ENCODE measurements at places on chromosomes 3 and 15.

DNA sequence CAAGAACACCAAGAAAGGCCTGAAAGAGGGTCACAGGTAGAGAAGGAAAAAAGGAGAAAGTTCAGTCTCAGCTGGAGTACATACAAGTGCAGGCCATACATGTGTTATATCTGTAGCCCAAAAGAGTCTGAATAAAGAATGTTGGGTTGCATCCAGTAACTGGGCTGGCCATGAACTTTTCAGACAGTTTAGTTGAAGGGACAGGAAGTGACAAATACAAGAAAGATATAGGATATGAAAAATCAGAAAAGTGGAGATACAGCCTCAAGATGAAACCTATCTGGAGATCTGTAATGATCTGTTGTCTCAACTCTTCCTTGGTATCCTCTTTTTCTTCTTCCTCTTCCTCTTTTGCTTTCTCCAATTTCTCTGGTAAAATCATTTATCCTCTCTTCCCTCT lies 671.7 kb downstream of the MECOM start:
- DNase-seq = no peak

DNA sequence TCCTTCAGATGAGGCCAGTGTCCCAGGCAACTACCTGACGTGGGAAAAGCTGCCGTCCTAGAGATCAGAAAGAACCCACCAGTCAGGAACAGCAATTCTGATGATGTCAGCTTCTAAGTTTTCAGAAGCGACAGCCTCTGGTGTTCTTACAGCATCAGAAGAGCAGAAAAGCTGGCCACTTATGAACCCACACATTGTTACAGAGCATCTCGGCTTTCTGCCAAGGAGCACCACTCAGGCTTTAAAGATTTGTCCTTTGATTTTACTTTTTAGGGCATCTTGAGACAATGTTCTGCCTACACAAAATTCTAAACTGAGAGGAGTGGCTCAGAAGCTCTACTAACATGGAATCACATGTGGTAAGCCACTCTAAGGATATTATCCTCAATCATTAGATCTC lies 49.7 kb upstream of the BOC start:
- DNase-seq = no peak

DNA sequence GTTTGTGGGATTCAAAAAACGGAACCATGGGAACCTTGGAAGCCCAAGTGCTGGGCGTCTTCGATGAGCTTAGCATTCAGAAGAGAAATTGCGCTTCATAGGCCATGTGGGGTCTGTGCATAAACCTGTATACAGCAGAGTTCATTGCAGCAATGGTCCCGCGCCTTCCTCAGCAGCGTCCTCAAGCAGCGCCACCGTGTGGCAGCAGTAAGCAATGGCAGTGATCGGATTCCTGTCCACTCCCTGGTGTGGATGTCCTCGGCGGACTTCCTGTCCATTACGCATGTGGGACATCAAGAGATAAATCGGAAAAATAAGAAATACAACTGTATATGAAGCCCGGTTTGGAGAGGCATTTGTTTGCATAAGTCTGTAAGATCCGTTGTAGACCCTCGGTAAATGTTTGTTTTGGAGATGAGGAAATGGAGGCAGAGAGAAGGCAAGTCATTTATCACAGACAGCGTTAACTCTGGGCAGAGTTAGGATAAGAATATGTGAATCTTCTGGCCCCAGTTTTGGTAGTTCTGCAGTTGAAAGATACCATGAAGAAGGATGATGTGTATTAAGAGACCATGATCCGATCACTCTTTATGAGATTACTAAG lies 57.7 kb downstream of the CNTN4 start:
- peak; percentile 0 for DNase-seq

GRCh38 chr3:63067999-63068645 lies 192.9 kb upstream of the CADPS start:
- peak; percentile 1 for DNase-seq

- no peak for DNase-seq
These were observed 8.2 kb upstream of the ANKRD63 start for GRCh38 chr15:40290918-40291574.

GRCh38 chr3:33149342-33149741 lies 35.5 kb downstream of the CRTAP start:
- DNase-seq = no peak

- no peak for DNase-seq
These were observed 42.2 kb upstream of the CD47 start for GRCh38 chr3:108133048-108133369.

DNA sequence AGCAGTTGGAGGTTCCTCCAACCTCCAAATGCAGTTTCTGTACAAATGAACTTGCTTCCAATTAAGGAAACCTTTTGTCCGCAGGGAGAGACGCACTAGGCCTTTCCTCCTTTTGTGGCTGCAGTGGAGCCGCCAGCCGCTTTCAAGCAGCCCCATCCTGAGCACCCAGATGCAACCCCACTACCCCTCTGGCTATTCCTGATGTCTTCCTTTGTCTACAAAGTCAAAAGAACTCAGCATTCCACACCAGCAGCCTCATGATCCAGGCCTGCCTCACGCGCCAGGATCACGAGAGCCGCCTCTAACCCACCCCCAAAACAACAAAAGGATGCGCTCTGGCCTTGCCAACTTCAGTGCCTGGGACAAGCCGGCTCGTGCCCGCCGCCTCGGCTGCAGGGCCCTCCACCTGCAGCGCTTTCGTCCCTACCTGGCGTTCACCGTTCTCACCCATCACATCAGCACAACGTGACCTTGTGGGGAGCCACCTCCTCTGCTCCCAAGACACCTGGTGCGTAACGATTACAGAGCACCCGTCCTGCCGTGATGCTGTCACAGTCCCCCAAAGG lies 48.2 kb upstream of the MUC4 start:
- DNase-seq = no peak

GRCh38 chr3:73435055-73435454 lies 189.7 kb downstream of the PDZRN3 start:
- no peak for DNase-seq

DNA sequence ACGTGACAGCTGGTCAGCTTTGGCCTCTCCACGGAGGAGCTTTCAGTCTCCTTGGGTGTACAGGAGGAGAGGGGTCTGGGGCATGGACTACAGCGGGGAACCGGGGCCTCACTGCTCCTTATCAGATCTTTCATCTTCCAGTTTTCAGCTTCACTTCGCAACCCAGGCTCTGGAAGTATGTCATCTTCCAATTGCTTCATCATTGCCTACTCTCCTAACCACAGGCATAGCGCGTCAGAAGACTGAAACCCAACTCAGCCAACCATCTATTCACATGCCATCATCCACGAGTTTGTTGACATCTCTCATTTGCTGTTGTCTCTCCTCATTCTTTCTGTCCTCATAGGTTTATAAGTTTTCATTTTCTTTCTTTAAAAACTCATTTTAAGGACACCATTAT lies 119.5 kb downstream of the MYLK start:
- no peak for DNase-seq

GRCh38 chr3:49803465-49804140 lies 542 bp downstream of the INKA1 start:
- DNase-seq = no peak

DNA sequence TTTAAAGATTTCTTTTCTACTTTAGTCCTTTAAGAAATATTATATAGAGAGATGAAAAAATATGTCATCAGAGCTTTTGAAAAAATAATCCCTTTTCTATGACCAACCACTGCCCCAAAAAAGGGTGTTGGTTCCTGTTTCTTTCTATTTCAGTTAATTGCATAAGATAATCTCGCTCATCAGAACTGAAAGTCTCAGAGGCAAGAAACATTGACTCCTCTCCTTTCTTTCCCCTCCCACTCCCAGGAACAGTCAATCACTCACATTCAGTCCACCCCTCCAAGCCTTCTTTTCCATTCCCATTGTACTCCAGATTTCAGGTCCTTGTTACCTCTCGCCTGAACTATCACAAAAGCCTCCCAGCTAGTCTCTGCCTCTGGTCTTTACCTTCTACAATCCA lies 153.7 kb upstream of the ABI3BP start:
- no peak for DNase-seq

- DNase-seq = peak; percentile 26
These were observed 2.9 kb downstream of the PHC3 start for GRCh38 chr3:170178651-170179050.

DNA sequence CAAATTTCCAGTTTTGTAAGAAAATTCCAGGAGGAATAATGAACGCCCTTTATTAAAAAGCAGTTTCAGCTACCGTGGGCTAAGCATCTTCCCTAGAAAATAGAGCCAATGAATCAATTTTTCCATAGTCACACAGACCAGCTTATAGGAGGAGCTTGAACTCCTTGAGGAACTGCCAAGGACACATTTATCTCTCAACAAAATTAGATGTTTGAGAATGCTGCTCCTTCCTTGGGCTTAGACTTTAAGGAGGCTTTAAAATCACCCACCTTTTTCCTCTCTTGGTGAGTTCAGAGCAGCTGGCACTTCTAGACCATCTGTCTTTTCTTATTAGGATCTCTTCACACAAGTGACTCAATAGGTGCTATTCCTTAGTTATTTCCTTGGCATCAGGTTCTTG lies 588.0 kb downstream of the SQOR start:
- no peak for DNase-seq

GRCh38 chr3:117019082-117019713 lies 309.6 kb downstream of the TUSC7 start:
- no peak for DNase-seq

GRCh38 chr3:99094606-99095005 lies 193.1 kb upstream of the DCBLD2 start:
- no peak for DNase-seq

DNA sequence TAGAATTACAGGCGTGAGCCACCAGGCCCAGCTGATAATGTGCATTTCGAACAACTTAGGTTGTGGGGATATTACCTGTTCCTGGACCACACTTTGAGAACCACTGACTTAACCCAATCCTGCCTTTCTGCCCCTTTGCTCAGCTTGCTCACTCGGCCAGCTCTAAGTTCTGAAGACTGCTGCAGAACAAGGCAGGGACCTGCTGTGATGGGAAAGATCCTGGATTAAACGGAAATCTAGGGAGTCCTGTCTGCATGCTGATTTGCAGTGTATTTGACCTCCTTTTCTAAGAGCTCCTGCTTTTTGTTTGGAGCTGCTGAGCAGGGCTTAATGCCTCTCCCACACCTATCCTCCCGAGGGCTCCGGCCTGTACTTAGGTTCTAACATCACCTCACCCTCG lies 2.9 kb downstream of the LTK start:
- DNase-seq = no peak

- DNase-seq = no peak
These were observed 12.4 kb upstream of the CD47 start for GRCh38 chr3:108103040-108103751.

GRCh38 chr3:158267015-158267414 lies 157.1 kb downstream of the RSRC1 start:
- no peak for DNase-seq

- DNase-seq = no peak
These were observed 58.8 kb downstream of the ARHGAP31 start for GRCh38 chr3:119352863-119353527.

DNA sequence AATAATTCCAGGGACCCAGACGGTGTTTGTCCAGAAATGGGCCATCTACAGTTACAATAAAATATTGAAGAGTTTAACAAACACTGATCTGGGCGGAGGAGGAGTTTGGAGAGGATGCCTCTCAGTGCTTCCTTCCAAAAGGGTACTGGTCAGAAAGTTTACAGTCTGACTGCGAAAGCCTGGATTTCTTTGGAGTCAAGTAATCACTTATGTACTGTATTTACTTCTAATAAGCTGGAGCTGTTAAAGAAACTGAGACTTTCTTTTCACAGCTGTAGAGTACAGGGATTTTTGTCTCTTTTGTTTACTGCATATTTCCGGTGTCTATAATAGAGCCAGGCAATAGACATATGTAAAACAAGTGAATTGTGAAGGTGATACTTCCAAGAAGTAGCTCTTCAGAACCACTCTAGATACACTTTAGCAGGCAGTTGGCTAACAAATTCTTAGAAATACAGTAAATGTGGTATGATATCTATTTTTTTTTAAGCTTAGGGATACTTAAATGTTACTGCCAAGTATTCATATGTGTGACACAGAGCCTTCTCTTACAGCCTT lies 22.1 kb upstream of the NEO1 start:
- no peak for DNase-seq

GRCh38 chr3:157091083-157091833 lies 68.7 kb downstream of the CCNL1 start:
- no peak for DNase-seq

GRCh38 chr15:70286113-70286806 lies 188.5 kb upstream of the TLE3 start:
- no peak for DNase-seq

- DNase-seq = no peak
These were observed at the start of gene TMCO5A for GRCh38 chr15:37934340-37934739. Gene TMCO5A, plus strand, starts transcription at chr15:37934640. Its CDS starts 1,684 bp downstream, at chr15:37936324.

GRCh38 chr3:189496375-189497138 lies 134.6 kb upstream of the TP63 start:
- DNase-seq = no peak

GRCh38 chr3:114005481-114005880 lies 50.8 kb downstream of the CCDC191 start:
- no peak for DNase-seq

DNA sequence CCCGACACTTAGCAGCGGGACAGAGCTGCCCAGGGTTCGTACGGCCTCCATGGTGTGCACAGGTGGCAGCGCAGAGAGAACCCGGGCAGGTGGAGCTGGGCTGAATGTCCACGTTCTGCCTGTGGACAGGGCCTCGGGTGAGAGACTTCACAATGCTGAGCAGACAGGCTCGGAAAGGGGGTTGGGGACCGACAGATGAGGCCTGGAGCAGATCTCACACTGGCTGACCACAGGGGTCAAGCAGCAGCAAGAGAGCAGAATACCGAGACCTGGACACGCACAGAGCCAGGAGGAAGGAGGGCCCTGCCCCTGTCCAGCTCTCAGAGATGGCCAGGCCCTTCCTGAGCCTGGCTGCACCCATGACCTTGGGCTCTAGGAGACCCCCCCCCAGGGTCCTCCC lies 83.0 kb downstream of the VGLL4 start:
- no peak for DNase-seq

DNA sequence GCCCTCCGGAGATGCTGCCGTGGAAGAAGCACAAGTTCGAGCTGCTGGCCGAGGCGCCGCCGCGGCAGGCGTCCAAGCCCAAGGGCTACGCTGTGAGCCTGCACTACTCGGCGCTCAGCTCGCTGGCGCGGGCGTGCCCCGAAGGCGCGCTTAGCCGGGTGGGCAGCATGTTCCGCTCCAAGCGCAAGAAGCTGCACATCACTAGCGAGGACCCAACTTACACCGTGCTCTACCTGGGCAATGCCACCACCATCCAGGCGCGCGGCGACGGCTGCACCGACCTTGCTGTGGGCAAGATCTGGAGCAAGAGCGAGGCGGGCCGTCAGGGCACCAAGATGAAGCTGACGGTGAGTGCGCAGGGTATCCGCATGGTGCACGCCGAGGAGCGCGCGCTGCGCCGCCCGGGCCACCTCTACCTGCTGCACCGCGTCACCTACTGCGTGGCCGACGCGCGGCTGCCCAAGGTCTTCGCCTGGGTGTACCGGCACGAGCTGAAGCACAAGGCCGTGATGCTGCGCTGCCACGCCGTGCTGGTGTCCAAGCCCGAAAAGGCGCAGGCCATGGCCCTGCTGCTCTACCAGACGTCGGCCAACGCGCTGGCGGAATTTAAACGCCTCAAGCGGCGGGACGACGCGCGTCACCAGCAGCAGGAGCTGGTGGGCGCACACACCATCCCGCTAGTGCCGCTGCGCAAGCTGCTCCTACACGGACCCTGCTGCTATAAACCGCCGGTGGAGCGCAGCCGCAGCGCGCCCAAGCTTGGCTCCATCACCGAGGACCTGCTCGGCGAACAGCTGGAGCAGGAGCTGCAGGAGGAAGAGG lies 1.3 kb downstream of the FAM43A start:
- DNase-seq = no peak

GRCh38 chr15:65054333-65055200 lies 9.4 kb downstream of the SLC51B start:
- peak; percentile 47 for DNase-seq

- no peak for DNase-seq
These were observed 897 bp upstream of the TLE3 start for GRCh38 chr15:70098461-70099166.

Measured in stimulated activated CD4-positive, alpha-beta T cell treated with anti-CD3 and anti-CD28 coated beads, Interleukin-12 subunit alpha, Interleukin-12 subunit beta, amount 100 ng/mL, for 48 hours (primary cell).